Activated T-helper 17 cell treated with anti-CD3 and anti-CD28 coated beads, Interleukin-2, amount 50 U/mL, for 72 hours (primary cell): ENCODE measurements at places on chromosomes 3 and 15.

DNA sequence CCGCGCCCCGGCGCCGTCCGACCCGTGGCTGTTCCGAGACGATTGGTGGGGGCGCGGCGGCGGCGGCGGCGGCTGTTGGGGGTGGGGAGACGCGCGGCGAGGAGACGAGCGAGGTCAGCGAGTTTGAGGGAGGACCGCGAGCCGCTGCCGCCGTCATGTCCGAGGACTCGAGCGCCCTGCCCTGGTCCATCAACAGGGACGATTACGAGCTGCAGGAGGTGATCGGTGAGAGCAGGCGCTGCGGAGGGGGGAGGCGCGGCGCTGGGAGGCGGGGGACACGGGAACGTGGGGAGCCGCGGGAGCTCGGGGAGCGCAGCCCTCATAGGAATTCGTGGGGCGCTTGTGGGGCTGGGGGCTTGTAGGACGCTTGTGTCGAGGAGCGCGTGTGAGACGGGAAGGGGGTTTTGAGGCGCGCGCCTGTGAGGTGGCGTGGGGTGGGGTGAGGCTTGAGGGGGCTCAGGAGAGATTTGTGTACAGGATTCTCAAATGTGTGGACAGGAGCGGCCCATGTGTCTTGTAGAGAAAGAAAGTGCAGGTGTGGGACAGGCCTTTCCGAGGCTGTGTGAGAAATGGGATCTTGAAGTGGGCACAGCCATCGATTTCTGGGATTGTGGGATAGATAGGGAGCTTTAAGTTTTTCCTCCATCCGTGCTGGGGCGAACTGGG, 518 bp downstream of the OXSR1 start:
- peak; percentile 1 for ATAC-seq

DNA sequence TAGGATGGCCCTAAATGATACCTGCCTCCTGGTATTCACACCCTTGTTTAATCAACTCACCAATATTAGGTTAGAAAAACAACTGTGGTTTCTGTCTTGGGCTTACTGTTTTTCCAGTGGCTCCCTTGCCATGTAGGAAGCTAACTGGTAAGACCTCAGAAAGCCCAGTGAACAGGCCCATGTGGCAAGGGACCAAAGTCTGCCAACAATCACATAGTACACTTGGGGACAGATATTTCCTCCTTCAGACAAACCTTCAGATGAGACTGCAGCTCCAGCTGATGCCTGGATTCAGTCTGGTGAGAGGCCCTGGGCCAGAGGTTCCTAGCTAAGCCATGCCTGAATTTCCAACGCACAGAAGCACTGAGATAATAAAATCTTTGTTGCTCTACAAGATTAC, 96.1 kb downstream of the GSK3B start:
- no peak for ATAC-seq

- no peak for ATAC-seq
These were observed 2.0 kb downstream of the SAMD7 start for GRCh38 chr3:169913323-169913722.

DNA sequence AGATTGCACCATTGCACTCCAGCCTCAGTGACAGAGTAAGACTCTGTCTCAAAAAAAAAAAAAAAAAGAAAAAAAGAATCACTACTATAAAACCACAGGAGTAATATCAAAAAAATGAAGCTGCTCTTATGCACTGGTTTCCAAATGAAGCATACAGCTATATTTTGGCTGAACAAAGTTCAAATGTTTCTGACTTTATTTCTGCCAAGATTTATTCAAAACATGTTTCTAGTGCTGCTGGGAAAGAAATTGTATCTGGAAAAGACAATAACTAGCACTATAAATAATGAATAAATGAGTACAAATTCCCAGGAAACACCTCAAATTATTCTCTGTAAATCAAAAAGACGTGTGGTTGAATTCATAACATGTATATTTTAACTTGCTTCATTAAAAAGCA, 102.5 kb upstream of the MME start:
- no peak for ATAC-seq

- no peak for ATAC-seq
These were observed 83.6 kb upstream of the XCR1 start for GRCh38 chr3:46110701-46111493.

DNA sequence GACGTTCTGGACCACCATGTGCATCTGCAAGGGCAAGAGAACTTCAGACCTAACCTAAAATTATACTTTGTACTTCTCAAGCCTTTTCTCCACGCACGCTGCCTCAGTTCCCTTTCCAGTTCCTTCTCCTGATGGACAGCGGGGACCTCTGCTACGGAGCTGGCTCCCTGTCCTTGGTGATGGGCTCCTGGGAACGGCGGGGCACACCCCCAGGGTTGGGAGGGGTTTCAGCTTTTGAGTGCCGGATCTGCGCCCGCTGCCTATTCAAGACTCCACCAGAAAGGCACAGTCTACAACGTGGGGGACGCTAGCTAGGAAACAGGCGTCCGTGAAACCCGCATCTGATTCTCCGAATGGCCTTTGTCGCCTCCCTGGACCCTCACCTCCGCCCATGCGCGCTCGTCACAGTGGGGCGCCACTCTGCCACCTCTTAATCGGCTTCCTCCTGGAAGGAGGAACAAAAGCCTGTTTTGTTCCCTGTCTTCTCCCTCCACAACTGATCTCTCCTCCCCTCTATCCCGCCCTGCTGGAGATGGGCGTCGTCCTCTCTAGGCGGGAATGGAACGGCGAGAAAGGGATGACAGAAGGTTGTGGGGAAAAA, 2.2 kb downstream of the GPR149 start:
- no peak for ATAC-seq

DNA sequence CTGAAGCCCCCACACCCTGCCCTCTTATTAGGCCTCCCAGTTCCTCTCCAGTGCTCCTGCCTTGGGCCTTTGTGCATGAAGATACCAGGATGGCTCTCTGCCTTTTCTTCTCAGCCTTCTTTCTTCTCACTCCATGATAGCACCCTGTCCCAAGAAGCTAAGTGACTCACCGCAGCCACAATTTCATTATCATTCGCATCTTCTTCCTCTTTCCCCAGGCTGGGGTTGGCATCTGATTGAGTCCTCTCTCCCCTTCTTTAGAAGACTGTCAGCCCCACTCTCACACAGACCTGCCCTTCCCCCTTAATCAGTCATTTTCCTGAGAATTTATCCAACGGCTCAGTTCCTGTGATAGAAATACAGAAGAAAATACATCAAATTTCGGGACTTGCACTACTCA, 102.0 kb downstream of the STAC start:
- ATAC-seq, result no peak

DNA sequence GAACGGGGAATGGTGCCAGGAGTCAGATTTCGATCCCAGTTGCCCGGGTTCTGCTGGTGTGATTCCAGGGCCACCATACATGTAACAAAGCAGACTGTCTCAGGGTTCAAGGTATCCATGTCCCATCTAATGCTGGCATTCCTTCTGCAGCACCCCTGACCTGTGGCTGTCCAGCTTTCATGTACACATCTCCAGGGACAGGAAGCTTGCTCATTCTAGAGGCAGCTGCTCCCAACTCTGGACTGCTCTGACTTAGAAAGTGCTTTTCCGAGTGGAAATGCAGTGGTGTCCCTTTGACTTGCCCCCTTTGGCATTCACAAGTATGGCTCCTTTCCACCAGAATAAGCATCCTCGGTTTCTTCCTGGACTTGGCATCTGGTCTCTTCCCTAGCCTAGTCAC, 30.9 kb downstream of the PML start:
- ATAC-seq, result no peak

DNA sequence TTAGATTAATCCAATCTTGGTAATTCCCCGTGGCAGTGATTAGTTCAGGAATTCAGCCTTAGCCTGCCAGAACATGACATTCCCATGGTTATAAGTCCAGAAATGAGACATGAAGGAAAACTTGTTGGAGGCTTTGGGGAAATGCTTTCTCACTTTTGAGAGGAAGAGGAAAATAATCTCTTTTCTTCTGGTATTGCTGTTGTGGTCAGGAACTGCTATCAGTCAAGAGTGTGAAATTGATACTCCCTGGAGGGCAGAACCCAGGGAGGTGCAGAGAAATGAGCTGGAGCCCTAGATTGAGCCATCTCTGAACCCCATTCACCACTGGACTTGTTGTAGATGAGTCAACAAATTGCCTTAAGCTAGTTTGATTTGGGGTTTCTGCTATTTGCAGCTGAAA, 38.6 kb upstream of the APH1B start:
- ATAC-seq, result peak; percentile 96

DNA sequence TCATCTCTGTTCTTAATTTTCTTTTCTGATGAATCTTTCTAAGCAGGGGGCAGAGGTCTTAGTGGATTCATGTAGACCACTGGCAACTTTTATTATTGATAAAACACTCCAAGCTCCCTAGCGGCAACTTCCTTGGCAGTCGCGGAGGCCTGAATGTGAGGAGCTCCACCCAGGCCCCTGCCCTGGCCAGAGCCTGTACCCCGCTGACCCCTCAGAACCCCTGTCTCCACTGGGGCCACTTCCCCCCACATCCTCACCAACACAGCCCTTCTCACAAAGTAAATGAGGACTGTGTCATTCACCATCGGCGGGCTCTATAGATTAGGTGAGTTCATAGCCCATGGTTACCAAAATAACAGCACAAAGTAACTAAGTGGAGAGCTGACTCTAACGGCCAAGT, 111.6 kb downstream of the TPRA1 start:
- ATAC-seq, result no peak

- no peak for ATAC-seq
These were observed 28.3 kb upstream of the HGD start for GRCh38 chr3:120710369-120710768.

GRCh38 chr3:196162679-196163078, 48.5 kb downstream of the ZDHHC19 start:
- ATAC-seq, result no peak
